ENCODE measurements at places on chromosomes 5 and 9. TPM values are rescaled to one million over a fixed set of nuclear protein-coding genes. Genes with fewer than 3 reads are reported as not detected.

The LHX6 gene
- total RNA-seq, result not detected

The ENC1 gene
- 0.89 TPM for total RNA-seq

The LVRN gene
- total RNA-seq, result 0.05 TPM

The RASGEF1C gene
- total RNA-seq, result not detected

The TENT4A gene
- total RNA-seq, result 35.4 TPM

All from T-helper 2 cell treated with Interferon-gamma antibody and Interleukin-4, amounts not matched to agents 100 ng/mL and 5 ng/mL, for 36 hours (primary cell).